Frontal cortex (tissue), 4 donors: ENCODE measurements at places on chromosomes 12 and 14. TPM values are rescaled to one million over a fixed set of nuclear protein-coding genes. Genes with fewer than 3 reads are reported as not detected.

The MMP17 gene
- 38.7 TPM for total RNA-seq

The KRT77 gene
- total RNA-seq = not detected

- no peak for DNase-seq
These were observed 69.3 kb downstream of the SERPINA3 start for GRCh38 chr14:94681300-94682060.

DNA sequence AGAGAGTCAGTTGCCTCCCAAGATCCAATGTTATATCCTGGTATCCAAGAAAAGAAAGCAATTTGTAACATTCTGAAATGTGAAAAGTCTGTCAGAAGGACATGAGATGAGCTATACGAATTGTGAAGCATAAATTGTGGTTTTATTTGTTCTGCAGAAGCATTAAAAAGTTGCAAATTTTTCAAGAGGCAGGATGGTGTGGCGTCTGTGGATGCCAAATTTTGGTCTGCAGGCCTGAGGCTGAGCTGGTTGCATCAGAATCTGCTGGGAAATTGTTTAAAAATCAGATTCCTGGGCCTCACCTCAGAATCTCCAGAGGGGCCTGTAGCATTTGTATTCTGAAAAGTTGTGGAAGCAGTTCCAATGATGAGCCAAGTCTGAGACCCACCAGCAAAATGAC, 284.7 kb downstream of the NUAK1 start:
- no peak for DNase-seq

The OR10A7 gene
- not detected for total RNA-seq

DNA sequence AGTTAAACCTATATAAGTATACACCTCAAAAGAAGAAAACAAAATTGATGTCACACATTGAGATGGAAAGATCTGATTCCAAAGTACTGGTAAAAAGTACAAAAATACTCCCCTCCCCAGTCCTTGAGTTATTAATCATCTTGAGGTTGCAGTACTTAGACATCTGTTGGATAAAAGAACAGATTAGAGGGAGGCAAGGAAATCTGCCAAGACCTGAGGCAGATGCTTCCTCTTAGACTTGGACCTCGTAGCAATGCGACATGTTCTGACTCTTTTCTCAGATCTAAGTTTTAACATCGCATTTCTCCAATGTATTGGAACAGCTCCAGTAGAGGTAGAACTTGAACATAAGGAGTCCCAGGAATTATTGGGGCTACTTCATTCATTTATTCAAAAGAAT, 187.9 kb upstream of the GRIN2B start:
- DNase-seq = no peak

DNA sequence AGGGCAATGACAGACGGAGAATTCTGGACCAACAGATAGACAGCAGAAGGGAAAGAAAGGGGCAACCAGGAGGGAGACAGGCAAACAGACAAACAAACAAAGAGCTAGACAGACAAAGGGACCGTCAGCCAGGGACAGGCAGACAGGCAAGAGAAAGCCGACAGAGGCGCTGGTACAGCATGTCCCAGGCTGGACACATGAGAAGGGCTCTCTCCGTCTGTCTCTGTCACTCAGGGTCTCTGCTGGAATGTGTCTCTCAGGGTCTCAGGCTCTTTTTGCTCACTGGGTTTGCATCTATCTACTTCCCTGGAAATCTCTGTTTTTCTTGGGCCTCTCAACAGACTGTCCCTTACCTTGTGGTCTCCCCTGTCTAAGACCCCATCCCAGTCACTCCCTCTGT, 8.2 kb upstream of the SMUG1 start:
- no peak for DNase-seq

- DNase-seq = no peak
These were observed 231.2 kb downstream of the CHST11 start for GRCh38 chr12:104687823-104688573.

The CHGA gene
- total RNA-seq = 39.5 TPM

DNA sequence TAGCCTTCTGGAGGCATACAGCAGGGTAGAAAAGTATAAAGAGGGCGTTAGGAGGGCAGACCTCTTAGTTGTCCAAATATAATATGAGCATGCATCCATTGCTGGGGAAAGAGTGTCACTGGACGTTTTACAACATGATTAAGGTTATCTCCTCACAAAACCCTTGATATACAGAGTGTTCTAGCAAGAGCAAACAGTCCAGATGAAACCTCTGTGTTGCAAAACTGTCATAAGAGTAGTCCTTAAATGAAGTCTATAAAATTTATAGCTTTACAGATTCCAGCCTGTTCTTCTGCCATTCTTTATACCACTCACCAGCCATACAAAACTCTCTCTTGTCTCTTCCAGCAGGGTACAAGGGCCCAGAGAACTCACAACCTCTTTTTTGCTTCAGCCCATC, 21.7 kb downstream of the WBP11 start:
- DNase-seq = no peak

The MFAP5 gene
- total RNA-seq = 0.41 TPM

The GPR33 gene
- total RNA-seq = not detected

- DNase-seq = no peak
These were observed 27.4 kb upstream of the CFL2 start for GRCh38 chr14:34741840-34742239.

GRCh38 chr14:89504091-89504490, 87.1 kb upstream of the FOXN3 start:
- no peak for DNase-seq

DNA sequence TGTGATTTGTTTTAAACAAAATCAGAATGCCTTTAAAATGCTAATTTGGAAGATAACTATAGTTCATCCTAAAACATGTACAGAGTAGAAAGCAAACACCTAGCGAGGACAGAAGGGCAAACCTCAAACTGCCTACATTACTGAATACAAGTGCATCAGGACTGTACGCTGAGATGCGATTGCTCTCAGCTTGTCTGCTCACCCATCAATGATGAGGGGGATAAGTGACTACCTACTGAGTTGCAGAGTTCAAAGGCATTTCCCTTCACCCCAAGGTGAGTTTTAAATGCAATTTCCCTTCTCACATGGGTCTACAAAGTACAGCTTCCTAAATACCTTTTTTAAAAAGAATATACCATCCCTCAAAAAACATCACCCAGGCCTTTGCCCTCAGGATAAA, 52.9 kb downstream of the PHLDA1 start:
- no peak for DNase-seq

DNA sequence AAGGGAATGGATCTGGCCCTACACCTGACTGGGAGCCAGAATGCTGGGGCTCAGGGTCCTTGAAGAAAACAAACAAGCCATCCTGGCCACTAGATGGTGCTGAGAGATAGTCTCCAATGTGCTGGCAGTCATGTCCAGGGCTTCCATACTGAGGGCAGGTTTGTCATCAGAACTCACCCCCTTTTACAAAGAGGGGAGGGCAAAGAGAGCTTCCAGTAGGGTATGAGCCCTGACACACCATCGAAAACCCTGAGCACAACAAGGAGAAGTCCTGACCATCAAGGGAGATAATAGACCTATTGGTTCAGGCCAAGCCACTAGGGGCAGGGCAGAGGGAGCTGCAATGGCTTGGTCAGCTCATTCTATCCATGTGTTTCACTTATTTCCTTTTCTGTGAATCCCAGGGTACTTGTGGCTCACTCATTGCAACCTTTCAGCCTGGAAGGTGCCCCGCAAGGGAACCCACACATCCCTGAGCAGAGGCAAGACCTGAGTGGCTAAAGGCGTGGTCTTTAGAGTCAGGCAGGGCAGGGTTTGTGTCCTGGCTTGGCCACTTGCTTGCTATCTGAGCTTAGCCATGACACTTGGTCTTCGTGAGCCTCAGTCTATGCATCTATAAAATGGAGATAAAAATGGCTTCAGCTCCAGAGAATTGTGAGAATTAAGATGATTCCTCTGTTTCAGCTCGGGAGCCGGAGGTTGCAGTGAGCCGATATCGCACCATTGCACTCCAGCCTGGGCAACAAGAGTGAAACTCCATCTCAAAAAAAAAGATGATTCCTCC, 6.2 kb upstream of the PLEKHH1 start:
- DNase-seq = peak; percentile 41

DNA sequence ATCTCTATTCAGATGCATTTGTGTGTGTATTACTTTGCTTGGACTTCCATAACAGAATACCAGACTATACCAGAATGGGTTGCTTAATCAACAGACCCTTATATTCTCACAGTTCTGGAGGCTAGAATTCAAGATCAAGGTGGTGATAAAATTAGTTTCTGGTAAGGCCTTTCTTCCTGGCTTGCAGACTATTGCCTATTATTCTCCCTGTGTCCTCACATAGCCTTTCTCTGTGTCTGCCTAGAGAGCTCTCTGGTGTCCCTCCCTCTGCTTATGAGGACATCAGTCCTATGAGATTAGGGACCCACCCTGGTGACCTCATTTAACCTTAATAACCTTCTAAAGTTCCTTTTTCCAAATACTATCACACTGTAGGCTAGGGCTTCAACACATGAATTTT, 106.0 kb downstream of the FAR2 start:
- DNase-seq = no peak

The TRHDE gene
- total RNA-seq = 40.4 TPM

The KIF5A gene
- total RNA-seq = 42.8 TPM

- DNase-seq = no peak
These were observed 2.8 kb downstream of the TMX1 start for GRCh38 chr14:51242545-51243490.

The GLT8D2 gene
- total RNA-seq = 9.4 TPM

DNA sequence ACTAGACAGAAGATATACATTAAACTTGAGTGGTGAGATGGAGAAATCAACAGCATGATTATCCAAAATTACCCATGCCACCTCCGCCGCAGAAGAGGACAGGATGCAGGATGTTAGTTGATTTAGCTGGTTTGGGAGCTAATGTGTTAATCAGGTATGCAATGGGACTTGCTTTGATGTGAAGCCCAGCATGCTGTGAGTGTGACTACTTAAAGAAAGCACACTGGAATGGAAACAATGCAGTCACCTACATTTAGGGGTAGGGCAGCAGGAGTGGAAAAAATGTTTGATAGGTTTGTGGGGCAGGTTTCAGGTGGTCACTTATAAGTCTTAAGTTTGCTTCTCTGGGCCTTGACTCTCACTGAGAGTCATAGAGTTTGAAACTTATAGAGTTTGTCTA, 170.0 kb upstream of the DAAM1 start:
- DNase-seq = no peak

The ITGB7 gene
- not detected for total RNA-seq

The NANOG gene
- not detected for total RNA-seq

- no peak for DNase-seq
These were observed 463.6 kb downstream of the NRXN3 start for GRCh38 chr14:78633752-78634151.

The HHIPL1 gene
- 5.3 TPM for total RNA-seq

The PTPN6 gene
- total RNA-seq = 1.6 TPM

The C12orf50 gene
- not detected for total RNA-seq

DNA sequence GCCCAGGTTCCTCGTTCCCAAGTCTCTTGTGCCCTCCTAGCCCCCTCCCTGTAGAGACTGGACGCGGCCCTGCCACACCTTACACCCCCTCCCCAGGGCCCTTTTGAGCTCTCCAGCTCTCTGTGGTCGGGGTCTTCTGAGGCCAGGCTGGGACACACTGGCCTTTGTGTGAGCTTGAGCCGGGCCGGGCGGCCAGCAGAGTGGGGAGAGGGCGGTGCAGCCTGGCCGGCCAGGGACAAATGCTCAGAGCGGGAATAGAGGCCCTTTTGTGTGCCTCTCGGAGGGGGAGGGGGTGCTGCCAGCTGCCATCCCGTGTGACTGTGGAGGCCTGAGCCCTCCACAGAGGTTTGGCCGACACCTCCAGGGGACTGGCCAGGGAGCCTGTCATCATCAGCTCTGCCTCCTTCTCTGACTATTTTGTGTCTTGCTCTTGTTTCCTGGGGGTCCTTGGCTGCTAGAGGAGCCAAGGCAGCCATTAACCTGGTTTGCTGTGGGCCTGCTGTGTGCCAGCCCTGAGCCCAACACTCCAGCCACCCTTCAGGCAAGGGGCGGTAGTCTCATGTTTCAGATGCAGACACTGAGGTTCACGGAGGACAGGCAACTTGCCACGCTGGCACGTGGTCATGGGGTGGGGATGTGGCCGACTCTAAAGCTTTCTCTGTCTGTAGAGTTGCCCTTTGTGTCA, 13.6 kb downstream of the FAM222A start:
- DNase-seq = peak; percentile 63

The TCL1B gene
- total RNA-seq = not detected

DNA sequence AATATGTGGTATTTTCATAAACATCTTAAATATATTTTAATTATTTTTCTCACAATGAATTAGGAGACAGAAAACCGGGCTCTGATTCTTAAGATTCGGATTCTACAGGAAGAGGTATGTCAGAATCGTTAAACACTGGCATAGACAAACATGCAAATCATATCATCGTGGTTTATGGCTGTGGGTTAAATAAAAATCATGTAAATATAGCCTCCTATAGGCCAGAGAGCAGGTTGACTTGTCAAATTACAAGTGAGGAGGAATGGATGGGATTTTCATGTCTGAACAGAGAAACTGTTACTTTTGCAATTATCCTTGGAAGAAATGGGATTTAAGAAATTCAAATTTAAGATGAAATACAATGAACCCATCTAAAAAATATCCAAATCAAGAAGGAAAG, 74.9 kb upstream of the BCAT1 start:
- no peak for DNase-seq

DNA sequence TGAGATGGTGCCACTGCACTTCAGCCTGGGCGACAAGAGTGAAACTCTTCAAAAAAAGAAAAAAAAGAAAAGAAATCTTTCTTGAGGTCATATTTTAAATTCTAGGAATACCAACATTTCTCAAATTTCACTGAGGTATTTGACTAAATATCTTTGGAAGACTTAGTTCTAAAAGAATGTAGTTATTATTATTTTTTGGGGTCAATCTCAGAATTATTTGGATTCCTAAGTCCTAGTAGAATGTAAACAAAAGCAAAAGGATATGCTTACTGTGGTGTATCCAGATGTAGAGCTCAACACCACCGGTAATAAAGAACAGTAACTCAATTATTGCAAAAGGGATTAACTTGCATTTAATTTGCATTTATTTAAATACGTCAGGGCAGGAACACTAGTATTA, 25.0 kb downstream of the PRICKLE1 start:
- no peak for DNase-seq

DNA sequence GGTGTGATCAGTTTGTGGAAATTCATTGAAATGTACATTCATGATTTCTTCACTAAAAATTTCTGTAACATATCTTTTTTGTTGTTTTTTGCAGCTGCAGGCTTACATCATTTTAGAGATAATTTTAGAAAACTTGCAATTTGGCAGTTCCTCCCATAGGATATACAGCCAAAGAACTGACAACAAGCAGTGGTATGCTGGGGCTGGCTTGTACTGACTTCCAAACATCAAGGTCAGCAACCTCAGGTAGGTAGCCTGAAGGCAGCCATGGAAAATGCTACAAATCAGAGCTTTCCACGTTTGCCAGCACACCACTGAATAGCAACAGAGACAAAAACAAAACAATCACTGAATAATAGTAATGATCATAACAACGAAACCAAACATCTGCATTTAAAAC, 21.2 kb downstream of the TRIM9 start:
- no peak for DNase-seq

The KRT74 gene
- total RNA-seq = not detected

The DLK1 gene
- total RNA-seq = not detected

The BIN2 gene
- total RNA-seq = 1.2 TPM

DNA sequence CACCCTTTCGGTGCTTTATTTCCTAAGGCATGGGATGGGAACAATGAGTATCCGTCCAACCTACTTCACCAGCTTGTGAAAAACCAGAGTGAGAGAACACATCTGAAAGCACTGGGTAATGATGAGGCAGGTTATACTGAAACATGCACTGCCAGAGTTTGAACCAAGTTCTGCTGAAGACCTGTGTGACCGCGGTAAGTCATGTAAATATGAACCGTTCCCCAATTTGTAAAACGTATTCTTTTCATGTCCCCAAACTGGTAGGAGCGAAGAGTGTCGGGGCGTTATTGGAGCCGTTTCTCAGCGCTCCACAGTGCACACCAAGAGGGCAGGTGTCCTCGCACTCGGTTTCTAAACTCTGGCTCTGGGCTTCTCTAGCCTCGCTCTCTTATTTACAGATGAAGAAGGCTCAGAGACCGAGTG, 788 bp upstream of the NGDN start:
- no peak for DNase-seq

The SLC25A21 gene
- total RNA-seq = 6.1 TPM
